ENCODE measurements at places on chromosomes 2 and 18.

DNA sequence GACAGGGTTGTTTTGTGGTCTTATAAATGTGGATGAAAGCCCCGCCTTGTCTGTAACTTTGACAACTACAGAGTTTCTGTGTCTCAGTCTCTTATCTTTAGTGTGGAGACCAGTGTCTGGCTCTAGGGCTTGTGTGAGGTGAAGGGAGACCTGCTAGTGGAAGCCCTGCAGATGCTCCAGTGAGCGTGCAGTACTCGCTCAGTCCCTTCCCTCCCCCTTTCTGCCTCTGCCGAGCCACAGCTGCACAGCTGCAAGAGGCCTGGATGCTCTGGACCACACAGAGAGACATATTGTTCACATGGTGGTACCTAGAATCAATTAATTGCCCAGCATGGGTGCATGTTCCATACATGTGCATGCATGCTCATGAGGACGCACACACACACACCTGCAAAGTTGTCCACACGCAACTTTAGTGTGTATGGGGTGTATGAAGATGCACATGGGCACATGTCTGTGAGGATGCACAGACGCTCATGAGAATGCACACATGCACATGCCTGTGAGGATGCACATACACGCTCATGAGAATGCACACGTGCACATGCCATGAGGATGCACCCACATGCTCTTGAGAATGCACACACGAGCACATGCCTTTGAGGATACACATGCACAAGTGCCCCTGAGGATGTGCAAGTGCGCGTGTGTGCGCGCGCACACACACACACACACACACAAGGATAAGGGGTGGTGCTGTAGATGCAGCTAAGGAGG, 282.1 kb upstream of the HS6ST1 start:
- no peak for DNase-seq

- DNase-seq = no peak
Observed at GRCh38 chr2:206231669-206232286, 42.7 kb upstream of the ZDBF2 start.

DNA sequence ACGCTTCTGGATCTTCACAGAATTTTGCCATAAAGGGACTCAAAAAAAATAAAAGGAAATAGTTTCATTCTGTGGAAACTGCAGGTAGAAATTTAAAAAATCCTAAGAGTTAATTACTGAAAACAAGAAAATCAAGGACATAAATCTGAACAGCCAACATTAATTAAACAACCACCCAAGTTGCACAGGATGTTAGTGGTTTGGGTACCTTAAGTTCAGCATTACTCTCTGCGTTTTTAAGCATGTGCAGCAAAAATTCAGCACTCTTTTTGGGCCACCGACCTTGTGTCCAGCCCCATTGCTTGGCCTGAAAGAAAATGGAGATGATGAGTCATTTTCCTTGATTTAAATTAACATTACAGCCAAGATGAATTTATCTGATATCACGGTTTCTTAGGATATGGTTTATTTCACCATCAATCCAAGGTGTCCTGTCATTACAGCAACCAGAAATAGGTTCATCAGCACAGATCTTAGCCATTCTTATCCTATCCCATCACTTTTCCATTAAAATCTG, 3.3 kb upstream of the C18orf32 start:
- no peak for DNase-seq

DNA sequence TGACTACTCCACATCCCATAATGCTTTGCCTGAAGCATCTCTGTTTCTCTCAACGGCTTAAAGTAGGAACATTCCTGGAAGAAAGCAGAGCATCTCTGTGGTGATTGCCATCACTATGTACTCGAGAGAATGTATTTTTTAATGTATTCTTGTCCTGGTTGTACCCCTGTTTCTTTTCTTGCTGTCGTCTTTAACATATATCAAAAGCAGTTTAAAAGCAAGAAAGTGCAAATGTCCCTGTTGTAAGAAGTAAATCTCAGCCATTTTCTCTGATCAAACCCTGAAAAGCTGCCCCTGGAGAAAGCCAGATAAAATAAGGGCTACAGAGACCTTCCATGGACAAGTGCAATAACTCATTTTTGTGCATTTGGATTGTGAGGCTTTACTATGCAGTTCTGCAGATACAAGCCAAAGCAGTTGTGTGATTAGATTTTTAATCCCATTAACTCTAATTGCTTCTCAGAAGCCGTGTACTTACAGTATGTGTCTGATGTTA, 70.8 kb downstream of the XIRP2 start:
- DNase-seq = no peak

- peak; percentile 42 for DNase-seq
Observed at GRCh38 chr2:171529914-171530313, 7.6 kb downstream of the CYBRD1 start.

DNA sequence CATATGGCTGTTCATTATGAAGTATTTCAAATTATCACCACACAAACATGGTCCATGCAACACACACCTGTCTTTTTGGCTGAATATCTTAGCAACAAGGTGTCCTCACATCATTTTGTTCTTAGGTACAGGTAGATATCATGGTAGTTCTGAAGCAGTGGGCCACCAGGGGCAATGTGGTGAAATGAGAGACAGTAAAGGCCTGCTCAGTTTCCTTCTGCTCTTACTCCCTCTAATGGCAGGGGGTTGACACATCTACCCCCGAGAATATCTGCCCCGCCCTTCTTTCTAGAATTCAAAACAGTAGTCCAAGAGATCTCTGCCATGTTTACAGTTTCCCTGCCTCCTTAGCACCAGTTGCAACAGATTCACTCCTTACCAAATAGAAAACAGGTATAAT, 147.0 kb upstream of the KLHL14 start:
- DNase-seq = no peak

DNA sequence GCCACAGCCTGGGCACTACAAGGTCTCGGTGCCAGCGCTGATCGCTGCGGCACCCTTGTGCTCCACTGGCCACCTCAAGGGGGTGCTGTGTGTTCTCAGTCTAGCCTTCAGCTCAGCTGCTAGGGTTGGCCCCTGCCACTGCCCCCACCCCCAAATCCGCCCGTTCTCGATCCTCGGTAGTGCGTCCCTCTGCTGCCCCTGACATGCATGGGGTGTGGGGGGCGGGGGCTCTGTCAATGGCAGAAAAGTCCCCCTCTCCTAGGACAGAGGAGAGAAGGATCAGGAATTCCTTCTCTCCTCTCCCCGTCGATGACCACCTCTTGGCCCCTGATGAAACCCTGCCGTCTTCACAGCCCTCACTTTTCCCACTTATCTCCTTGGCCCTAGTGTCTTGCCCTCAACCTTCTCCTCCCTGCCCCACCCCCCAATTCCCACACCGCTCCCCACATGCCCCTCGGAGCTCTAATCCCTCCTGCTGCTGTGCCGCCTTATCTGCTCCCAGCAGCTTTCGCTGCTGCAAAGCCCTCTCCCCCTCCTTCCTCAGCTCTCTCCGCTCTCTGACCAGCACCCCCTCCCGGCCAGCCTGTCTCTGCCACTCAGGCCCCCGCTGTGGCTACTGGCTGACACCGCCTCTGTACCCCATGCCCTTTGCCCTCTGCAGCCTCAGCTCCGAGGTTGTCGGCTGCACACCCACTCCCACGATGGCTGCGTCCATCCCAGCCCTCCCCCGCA, 4.3 kb upstream of the ASIC4 start:
- DNase-seq = peak; percentile 65

DNA sequence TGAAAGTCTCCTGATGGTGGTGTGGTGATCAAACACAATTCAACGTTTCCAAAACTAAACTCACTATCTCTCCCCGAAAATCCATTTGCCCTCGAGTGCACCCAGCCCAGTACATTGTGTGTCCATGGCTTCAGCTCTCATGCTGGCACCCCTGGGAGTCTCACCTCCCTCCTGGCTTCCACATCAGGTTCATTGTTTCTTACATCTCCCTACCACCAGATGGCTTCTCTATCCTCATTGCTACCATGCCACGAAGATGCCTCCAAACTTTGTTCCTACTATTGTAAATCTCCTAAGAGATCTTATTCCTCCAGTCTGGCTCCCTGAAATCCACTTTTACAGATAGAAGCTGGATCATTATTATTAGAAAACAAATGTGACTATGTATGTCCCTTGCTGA, 197.0 kb downstream of the MYT1L start:
- no peak for DNase-seq
